Cortex of kidney (tissue), 1 donor: ENCODE measurements at places on chromosomes 2 and 18.

DNA sequence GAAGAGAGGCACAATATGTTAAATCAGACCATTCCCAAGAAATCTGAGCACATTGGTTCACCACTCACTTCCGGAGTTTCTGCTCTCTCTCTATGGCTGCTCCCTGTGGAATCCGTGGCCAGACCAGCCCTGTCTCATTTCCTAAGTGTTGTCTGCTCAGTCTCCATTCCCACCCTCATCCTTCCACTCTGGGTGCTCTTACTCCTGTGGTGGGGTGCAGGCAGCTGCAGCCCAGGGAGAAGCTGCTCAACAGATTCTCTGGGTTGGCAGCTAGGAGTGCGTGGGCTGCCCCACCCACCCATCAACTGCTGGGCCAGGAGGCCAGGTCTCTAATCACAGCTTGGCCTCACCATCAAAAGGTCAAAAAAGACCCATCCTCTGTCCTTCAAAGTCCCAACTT is 98.3 kb downstream of the ARL4C start:
- DNase-seq: no peak

- no peak for DNase-seq
These were observed 46.6 kb upstream of the HPCAL1 start for GRCh38 chr2:10256031-10256514.

- no peak for DNase-seq
These were observed 236.9 kb upstream of the RAB6C start for GRCh38 chr2:129742415-129743180.

- DNase-seq: no peak
These were observed 99.0 kb downstream of the DYSF start for GRCh38 chr2:71552356-71552755.

DNA sequence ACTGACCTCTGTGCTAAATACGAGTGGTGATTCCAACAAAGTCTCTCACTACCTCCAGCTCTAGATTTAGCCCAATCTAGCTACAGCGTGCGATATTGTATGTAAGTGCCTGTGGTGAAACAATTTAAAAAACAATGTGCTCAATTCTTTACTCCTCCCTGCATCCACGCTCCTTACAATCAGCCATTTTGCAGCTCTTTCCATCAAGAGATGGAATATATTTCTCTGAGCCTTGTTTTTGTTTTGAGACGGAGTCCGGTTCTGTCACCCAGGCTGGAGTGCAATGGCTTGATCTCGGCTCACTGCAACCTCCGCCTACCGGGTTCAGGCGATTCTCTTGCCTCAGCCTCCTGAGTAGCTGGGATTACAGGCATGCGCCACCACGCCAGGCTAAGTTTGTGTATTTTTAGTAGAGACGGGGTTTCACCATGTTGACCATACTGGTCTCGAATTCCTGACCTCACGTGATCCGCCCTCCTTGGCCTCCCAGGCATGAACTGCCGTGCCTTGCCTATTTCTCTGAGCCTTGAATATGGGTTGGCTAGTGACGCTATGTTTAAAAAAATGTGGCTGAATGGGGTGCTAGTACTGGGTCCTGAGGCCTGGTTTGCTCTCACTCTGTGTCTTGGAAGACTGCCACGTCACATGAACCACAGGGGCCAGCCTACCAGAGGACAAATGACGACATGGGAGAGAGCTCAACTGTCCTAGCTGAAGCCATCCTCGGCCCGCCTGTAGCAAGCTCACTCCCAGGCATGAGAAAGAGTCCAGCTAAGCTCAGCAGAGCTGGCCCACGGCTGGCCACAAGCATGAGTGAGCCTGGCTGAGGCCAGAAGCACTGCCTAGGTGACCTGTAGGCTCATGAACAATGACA is 14.8 kb downstream of the WDFY1 start:
- DNase-seq: no peak

GRCh38 chr2:22737144-22737543 is 647.8 kb upstream of the KLHL29 start:
- no peak for DNase-seq

DNA sequence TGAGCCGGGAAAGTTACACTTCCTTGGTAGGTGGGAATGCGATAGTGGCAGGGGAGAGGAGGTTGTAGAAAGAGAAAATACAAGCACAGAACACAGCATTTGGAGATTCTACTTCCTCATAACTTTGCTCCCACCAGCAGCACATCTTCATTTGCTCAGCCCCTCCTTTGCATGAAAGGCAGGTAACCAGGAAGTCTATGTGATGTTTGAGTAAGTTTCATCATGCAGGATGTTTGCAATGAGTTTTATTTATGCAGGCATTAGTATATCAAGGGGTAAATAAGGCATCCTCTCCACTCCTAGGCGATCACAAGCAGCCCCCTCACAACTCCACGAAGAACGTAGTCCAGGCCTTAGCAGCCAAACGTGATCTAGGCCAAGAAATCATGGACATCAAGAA is 5.0 kb downstream of the RNF152 start:
- DNase-seq: no peak

DNA sequence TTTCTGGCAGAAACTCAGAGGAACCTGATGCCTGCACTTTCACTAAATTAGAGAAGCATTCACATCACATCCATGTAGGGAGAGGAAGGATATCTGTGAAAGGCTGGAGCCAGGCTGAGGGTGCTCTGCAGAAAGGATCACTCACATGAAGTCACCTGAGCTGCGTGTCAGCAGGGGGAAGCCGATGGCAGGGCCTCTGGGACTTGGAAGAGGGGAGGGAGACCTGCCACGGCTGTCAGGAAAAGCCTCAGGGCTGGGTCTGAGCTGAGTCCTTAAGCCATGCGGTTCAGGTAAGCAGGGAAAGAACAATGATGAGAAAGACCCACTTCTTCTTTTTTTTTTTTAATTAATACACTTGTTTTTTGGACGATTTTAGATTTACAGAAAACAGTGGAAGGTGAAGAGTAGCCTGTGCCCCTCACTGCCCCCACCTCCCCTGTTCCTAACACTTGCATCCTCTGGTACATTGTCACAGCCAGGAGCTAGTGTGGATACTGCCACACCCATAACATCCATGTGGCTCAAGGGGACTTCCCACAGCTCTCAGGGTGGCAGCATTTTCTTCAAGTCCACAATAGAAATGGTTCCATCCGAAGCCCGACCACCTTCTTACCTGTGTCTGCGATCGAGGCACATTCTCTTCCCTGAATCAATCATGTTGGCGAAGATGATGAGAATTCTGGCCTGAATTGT is 156.5 kb upstream of the TPO start:
- no peak for DNase-seq

- DNase-seq: no peak
These were observed 39.9 kb downstream of the SMAD4 start for GRCh38 chr18:51069885-51070284.

DNA sequence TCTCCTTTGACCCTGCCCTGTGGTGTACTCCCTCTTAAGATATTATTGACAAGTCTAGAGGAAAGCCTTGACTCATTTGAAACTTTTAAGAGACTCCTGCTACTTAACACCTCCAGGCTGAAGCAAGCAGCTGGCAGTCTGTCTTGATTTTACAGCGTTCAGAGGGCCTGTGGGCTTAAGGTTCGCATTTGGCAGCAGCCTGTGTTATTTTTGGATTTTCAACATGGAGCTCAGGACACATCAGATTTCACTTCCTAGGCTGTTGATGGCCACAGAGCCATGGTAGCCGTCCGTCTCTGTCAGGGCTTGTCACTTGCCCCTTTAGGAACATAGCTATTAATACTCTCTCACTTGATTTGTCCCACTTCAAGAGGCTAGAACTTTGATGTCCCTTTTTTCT is 73.6 kb downstream of the VWA3B start:
- no peak for DNase-seq

DNA sequence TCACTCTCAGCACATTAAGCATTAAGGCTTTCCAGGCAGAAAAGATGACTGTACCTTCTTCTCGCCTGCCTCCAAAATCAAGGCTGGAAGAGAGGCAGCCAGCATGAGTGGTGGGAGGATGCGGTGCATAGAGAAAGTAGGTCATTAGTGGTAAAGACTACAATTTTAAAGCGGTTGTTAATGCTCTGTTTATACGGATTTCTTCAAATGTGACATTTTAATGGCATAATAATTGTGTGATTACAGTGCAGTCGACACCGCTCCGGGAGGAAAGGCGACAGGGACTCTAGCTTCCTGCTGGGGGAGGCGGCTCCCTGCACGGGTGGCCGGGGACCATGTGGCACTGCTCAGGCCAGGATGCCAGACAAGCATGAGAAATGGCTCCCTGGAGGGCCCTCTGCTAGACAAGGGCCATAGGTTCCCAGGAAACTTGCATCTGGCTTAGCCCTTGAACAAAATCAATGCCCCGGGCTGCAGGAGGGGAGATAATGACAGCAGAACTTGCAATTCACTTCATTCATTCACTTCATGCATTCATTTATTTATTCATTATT is 129.6 kb downstream of the GALNT14 start:
- DNase-seq: no peak

DNA sequence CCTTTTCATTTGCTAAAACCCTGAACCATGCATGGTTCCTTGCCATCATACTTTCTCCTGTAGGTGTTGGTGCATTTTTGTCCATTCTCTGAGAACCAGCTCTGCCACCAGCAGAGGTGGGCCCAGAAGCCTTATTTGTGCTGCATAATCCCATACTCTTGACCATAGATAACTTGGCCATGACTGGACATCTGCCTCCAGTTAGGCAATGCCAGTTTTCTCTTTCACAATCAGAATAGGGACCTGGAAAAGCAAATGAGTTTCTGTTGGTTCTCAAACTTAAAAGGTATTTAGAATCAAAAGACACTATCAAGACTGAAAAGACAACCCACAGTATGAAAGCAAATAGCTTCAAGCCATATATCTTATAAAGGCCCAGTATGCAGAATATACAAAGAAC is 167.3 kb downstream of the MAIP1 start:
- no peak for DNase-seq

GRCh38 chr2:164644036-164644700 is 22.9 kb upstream of the GRB14 start:
- DNase-seq: no peak

DNA sequence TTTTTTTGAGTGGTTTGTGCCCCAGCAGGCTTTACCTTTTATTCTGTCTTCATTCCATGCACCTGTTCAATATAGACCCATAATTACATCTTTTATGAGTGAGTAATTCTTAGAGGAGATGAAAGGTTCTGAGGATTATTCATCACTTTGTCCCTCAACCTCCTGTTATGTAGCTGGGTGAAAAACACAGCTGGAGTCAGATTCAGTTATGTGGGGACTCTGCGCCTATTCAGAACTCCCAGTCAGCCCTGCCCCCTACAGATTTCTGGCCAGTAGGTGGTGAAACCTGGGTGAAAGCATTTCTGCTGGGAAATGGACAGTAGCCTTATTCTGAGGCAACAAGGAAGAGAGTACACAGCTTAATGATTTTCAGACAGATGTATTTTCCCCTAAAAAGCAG is 107.8 kb downstream of the MGAT5 start:
- no peak for DNase-seq

DNA sequence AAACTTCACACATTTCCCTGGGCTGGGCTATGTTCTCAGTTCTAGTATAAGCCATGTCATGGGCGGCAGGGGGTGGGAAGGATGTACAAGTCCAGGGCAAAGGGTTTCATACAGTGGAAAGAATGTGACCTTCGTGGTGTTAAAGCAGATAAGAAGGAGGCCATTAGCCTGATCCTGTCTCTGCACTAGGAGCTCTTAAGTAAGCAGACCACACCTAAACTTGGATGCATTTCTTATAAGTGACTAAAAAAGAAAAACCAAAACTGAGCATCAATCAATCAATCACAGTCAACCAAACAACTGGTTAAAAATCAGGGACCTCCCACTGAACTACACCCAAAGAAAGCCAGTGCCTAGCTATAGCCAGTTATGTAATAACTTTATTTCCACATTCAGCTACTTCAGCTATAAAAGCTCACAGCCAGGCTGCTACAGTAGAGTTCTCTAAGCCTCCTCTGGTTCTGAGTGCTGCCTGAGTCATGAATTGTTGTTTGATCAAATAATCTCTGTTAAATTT is 46.8 kb upstream of the RIOK3 start:
- DNase-seq: no peak

GRCh38 chr2:208101716-208102631 is 22.4 kb downstream of the CRYGD start:
- no peak for DNase-seq
